ENCODE measurements at places on chromosomes 2 and 18. TPM values are rescaled to one million over a fixed set of nuclear protein-coding genes. Genes with fewer than 3 reads are reported as not detected.

Gene IL1RL1
- total RNA-seq = not detected

Gene ARHGAP25
- 2.0 TPM for total RNA-seq

GRCh38 chr2:98296440-98296839 is 49.8 kb upstream of the CNGA3 start:
- DNase-seq = no peak

Gene EPHA4
- 259 TPM for total RNA-seq

Gene EMILIN2
- total RNA-seq = 2.0 TPM

- no peak for DNase-seq
Measured at GRCh38 chr2:36356298-36356989, 866 bp downstream of the CRIM1 start.

Gene LIMS3
- total RNA-seq = 2.3 TPM

DNA sequence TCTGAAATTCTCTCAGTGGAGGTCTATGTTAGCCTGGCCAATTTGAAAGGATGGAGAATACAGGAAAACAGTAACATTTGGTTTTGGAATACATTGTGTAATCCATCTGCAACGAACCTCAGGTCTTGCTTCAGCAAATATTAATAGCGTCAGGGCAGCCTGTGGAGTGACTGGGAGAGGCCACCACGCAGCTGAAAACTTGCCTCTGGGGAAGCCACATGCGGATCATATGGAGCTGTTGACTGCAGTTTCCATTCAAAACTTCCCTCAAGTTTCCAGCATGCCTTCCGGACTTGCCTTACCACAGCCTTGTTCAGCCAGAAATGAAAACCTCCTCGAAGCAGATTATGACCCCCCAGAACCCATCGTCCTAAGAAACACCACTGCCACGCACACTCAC is 25.7 kb downstream of the BCL11A start:
- DNase-seq = no peak

Gene METAP1D
- 9.5 TPM for total RNA-seq

DNA sequence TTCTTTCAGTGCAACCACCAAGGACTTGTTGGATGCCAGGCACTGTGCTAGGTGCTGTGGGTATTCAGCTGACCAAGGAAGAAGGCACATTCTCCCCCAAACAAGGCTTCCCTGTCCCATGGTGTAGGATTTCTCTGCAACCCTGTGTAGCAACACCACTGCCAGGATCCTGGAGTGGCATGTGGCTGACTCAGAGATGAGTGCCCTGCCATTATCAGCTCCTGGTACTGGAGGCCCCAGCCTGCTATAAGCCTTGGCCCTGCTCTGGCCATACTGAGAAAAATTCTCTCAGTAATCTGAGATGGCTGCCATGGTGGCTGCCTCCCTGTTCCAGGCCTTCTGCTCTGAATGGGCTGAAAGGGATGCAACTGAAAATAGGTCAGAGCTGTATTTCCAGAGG is 4.3 kb downstream of the SMYD5 start:
- DNase-seq = no peak

DNA sequence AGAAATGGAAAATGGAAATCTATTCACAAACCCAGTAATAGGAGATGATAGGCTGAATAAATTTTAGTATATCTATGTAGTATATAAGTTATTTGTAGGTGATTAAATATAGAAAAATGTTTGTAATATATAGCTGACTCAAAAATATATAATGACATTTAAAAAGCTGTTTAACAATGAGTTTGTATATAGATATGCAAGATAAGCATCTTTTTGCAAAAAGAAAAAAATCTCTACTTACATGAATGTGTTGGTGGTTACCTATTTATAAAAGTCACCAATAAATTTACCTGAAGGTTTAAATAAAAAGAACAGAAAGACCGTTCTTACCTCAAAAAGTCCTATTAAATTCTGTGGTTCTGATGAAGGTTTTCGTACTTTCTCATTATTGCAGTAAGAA is 71.3 kb downstream of the LRPPRC start:
- DNase-seq = no peak

- no peak for DNase-seq
Measured at GRCh38 chr2:101150306-101151145, 656 bp downstream of the TBC1D8 start.

Data from occipital lobe (tissue), 3 donors.